ENCODE measurements at places on chromosomes 2 and 18.
A peak's percentile ranks its signal among the peaks of the same experiment; 100 is the strongest.

- DNase-seq = no peak
These were observed 7.8 kb upstream of the ARMC9 start for GRCh38 chr2:231190531-231191197.

DNA sequence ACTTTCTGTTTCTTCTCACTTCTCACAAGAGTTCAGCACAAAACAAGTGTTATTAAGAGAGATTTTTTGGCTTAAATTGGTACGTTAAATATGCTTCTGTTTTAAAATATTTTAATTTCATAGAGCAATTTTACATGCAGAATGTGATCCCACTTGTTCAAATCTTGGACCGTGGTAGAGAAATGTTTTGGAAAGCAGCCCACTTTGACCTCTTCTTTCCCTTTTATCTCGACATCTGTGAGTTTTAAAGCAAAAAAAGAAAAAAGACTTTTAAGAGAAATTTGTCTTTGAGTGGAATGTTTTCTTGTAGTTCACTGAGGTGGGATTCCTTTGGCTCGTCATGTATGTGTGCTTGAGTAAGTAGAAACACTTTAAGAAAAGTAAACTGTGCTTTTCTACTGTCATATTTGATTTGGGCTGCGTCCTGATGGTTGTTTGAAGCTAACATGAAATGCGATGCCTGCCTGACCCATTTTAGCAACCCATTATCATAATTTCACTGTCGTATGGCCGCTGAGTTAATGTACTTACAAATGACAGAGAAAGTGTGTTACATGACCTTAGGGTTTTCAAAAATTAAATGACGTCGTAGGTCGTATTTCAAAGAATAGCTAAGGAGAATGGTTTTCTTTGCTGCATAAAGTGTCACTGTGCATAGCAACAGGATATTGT lies 54.5 kb downstream of the TSHZ1 start:
- peak; percentile 55 for DNase-seq

- no peak for DNase-seq
These were observed 57.7 kb upstream of the ASPRV1 start for GRCh38 chr2:70019096-70019495.

DNA sequence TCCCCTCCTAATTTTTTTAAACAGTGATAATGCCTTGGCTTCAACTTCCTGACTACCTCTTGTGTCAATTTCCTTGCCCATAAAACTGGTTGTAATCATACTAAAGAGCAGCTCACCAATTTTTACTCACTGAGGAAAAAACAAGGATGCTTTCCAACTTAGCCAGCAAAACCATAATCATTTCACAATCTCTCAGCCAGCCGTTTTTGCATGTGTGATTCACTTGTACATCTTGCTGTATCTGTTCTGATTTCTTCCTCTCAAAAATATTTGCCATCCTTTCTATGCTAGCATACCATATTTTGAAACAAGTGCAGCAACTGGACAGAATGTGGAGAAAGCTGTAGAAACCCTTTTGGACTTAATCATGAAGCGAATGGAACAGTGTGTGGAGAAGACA lies 60.7 kb downstream of the RAB27B start:
- no peak for DNase-seq

- DNase-seq = no peak
These were observed 75.5 kb downstream of the GULP1 start for GRCh38 chr2:188367164-188367563.

- DNase-seq = no peak
These were observed 16.9 kb upstream of the SEH1L start for GRCh38 chr18:12930908-12931307.

GRCh38 chr2:240277073-240277806 lies 136.8 kb upstream of the OTOS start:
- no peak for DNase-seq

- no peak for DNase-seq
These were observed 289.8 kb downstream of the RAD51AP2 start for GRCh38 chr2:17228461-17228860.

DNA sequence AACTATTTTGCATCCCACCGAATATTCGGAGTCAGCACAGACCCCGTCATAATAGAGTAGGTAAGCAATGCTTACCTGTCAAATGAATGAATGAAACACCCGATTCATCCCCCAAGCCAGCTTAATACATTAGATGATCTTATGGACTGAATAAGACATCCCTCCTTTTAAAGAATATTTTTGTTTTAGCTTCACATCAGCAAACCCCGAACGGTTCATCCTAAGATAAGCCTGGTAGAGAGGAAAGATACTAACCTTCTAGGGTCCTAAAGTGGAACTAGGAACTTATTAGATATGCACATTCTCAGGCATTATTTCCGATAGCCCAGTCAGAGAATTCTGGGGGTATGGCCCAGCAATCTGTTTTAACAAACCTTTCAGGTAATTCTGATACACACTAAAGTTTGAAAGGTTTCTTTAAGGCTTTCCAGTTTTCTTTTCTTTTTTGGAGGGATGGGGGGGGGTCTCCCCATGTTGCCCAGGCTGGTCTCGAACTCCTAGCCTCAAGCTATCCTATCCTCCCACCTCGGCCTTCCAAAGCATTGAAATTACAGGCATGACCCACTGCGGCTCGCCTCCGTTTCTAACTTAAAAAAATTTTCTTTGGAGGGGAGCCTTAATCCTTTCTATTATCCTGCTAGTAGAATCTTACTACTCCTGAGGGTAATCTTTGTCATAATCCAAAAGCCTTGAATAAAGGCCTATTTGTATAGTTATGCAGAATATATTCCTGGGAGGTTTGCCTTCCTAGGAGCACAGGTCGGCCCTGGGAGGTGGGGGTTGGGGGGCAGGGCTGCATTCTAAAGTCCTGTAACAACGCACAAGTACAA lies 1.0 kb upstream of the ACTR3 start:
- no peak for DNase-seq
